ENCODE measurements at places on chromosomes 7 and 10.

GRCh38 chr10:104526188-104526587, 114.9 kb upstream of the SORCS3 start:
- DNase-seq, result no peak

- no peak for DNase-seq
Measured at GRCh38 chr10:112744181-112745096, 205.6 kb upstream of the TCF7L2 start.

DNA sequence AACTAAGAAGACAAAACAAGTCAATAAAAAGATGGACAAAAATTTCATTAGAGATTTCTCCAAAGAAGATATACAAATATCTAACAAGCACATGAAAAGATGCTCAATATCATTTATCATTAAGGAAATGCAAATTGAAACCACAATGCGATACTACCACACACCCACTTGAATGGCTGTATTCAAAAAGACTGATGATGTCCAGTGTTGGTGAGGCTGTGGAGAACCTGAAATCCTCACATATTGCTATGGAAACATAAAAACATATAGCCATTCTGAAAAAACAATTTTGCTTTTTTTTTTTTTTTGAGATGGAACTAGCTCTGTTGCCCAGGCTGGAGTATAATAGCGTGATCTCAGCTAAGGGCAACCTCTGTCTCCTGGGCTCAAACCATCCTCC, 124.1 kb upstream of the LAMB4 start:
- no peak for DNase-seq

DNA sequence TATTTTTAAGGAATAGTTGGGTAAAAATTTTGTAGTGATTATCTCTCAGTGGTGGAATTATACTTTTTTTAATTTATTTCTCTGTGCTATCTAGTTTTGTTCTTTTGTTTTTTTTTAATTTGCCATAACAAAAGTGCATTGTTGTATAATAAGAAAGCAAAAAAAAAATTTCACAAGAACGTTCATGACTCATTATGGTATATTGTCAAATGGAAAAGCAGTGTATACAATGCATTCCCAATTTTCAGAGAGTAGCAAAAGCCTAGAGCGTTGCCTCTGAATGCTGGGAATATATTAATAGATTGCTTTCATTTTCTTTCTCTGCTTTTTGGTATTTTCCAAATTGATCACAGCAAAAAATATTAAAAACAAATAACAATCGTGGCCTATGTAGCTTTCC, 46.3 kb upstream of the GPAM start:
- no peak for DNase-seq

DNA sequence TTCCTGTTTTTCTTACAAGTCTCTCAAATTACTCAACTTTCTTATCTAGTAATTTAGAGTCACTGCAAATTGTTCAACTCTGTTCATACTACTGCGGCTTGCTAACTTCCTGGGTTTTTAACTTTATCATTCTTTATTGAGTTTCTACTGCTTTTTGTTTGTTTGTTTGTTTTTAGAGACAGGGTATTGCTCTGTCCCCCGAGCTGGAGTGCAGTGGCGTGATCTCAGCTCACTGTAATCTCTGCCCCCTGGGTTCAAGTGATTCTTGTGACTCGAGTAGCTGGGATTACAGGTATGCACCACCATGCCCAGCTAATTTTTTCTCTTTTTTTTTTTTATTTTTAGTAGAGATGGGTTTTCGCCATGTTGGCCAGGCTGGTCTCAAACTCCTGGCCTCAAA, 182.9 kb downstream of the TSPAN12 start:
- no peak for DNase-seq

DNA sequence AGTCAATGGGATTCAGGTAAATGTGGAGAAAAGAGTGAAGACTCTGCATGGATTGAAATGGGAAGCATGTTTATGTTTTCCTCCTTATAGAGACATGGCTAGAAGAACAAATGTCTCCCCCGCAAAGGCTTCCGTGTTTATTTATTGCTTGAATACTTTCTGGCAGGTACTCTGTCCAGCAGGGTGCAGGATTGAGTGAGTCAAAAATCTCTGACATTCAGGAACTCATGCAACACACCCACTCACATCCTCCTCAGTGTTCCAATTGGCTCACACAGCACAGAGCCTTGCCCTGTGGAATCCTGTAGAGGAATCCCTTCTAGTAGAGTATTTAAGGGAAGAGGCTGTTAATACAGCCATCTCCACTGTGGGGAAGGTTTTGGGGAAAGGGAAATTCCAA, 290.3 kb upstream of the VWC2 start:
- no peak for DNase-seq

- DNase-seq, result no peak
Measured at GRCh38 chr10:78991187-78991586, 77.6 kb upstream of the ZMIZ1 start.

- DNase-seq, result no peak
Measured at GRCh38 chr10:131082201-131082850, 229.2 kb downstream of the TCERG1L start.

DNA sequence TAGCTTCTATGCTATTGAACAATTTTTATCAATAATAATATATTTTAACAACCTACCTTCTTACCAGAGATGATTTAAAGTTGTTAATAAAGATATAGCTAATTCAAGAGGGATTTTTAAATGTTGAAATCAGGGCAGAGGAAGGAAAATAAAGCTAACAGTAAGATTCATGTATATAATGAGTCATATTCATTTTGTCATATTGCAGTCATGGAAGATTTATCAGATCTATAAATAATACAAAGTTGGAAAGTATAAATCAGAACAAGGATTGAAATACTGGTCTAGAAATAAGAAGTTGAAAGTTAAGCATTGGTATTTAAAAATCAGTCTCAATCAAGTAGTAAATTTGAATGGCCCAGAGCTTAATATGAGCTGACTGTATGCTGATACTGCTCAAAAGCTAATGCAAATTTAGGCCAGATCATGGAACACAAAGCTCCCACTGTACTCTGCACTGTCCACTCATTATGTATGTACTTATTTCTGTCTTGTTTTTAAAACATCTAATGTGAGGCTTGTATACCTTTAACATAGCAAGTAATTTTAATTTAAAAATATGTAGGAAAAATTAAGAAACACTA, 196.9 kb downstream of the ZEB1 start:
- DNase-seq, result no peak

- no peak for DNase-seq
Measured at GRCh38 chr7:84665339-84665738, 470.8 kb upstream of the SEMA3A start.

GRCh38 chr10:1247598-1248261, 191.5 kb downstream of the WDR37 start:
- DNase-seq, result no peak

DNA sequence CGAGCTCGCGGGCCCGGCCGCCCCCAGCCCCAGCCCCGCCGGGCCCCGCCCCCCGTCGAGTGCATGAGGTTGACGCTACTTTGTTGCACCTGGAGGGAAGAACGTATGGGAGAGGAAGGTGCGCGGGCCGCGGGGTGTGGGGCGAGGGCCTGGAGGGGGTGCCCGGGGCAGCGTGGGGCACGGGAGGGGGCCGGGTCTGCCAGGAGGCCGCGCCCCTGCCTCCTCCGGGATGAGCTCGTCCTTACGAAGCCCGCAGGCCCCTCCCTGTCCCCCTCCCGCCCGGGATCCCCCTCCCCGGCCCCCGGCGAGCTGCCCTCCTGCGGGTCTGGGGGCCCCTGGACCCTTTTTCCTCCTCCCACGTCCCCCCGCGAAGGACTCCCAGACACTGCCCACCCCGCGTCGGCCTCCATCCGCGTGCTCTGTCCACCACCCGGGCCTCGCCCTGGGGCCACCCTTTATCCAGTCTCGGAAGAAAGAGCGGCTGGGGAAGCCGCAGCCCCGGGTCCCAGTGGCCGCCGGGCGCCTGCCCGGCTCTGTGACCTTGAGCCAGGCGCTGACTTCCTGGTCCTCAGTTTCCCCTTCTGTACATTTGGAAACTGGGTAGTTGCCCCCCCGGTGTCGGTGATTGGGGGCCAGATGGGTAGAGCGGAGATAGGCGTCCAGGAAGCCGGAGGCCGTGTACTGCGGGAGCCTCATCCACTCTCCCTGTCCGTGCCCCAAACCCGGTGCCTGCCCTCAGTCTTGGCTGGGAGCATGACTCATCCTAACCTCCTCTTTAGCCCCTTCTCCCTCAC, 521 bp downstream of the LIMK1 start:
- peak; percentile 80 for DNase-seq

GRCh38 chr7:106485031-106485551, 175.9 kb downstream of the CCDC71L start:
- DNase-seq, result peak; percentile 21

DNA sequence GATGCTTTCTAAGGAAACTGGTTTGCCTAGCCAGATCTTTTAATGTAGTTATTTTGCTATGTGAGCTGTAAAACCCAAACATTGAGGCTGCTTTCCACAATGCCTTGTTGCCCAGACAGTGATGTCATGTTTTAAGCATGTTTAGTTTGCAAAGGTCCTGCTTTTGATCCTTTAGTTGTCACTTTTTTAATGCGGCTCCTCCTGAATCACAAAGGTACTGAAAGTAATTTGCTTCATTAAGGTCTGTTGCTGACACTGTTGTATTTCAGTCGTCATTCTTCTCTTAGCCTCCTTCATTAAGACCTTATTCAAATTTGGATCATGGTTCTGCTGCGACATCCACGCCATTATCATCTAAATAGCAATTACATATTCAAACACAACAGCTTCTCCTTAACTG, 10.6 kb downstream of the RPA3 start:
- peak; percentile 58 for DNase-seq

DNA sequence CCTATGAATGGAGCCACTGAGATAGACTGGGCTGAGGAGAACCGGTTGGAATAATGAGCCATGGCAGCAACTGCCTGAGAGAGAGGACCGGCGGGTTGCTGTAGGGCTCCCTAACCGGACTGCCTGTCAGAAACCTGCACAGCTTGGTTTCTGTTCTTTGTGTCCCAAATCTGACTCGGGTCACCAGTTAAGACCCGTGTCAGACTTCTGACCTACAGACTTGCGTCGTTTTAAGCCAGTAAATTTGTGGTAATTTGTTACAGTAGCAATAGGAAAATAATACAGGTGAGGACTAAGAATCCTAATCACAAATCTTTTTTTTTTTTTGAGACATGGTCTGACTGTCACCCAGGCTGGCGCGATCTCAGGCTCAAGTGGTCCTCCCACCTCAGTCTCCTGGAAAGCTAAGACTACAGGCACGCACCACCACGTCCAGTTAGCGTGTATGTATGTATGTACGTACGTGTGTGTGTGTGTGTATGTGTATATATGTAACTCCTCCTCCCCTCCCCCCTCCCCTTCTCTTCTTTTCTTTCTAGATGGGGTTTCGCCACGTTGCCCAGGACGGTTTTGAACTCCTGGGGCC, 672 bp upstream of the DDX56 start:
- DNase-seq, result no peak

- no peak for DNase-seq
Measured at GRCh38 chr10:31574577-31574976, 255.6 kb downstream of the ZEB1 start.

- no peak for DNase-seq
Measured at GRCh38 chr7:81944058-81944457, 174.2 kb upstream of the HGF start.

- DNase-seq, result no peak
Measured at GRCh38 chr10:11274452-11274851, 256.8 kb downstream of the CELF2 start.

DNA sequence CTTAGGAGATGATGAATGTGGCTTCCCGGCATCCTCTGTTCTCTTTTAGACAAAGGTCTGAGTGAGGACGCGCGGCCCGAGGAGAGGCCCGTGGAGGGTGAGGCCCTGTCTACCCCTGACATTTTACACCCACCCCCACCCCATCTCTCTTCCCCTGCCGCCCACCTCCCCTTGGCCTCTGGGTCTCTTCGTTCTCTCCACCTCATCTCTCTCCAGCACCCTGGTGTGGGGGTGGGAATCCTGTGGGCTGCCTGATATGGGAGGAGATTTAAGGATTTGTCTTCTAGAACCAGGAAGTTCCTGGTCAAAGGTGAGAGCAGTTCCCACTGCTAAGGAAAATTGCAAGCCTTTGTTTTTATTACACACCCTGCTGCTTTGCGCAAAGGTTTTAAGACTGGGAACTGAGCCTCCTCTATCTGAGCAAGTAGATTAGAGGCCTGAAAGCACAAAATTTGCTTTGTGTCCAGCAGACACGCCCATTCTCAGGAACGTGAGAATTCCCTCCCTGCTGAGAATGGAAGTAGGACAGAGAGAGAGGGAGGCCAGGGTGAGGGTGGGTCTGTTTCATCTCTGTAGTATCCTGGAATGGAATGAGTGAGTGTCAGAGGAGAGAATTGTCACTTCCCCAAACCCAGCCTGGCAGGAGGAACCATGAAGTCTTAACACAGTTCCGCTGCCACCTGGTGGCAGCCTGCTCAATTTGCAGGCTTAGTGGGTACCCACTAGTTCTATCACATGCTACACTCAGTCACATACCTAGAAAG, 91.2 kb downstream of the GTF2IRD1 start:
- peak; percentile 31 for DNase-seq

DNA sequence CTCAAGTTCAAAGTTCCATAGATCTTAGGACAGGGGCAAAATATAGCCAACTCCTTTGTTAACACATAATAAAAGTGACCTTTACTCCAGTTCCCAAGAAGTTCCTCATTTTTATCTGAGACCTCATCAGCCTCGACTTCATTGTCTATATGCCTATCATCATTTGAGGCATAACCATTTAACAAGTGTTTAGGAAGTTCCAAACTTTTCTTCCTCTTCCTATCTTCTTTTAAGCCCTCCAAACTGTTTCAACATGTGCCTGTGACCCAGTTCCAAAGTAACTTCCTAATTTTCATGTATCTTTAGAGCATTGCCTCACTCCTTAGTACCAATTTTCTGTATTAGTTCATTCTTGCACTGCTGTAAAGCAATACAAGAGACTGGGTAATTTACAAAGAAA, 569.1 kb downstream of the ANKRD7 start:
- no peak for DNase-seq

DNA sequence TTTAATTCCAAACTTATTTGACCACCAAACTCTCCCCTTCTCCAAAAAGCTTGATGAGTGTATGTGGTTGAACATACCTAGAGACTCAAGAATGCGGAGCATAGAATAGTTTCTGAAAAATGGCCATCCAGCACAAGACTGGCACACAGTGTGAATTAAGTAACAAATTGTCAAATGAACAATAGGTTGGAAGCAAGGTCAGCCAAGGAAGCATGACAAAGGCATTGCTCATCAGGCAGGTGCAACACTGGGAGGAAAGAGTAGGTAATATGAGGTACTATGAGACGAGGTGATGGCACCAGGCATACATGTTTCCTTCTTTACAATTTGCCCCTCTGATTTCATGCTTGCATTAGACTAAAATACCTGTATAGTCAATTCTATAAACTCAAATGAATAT, 73.7 kb downstream of the DKK1 start:
- DNase-seq, result no peak

DNA sequence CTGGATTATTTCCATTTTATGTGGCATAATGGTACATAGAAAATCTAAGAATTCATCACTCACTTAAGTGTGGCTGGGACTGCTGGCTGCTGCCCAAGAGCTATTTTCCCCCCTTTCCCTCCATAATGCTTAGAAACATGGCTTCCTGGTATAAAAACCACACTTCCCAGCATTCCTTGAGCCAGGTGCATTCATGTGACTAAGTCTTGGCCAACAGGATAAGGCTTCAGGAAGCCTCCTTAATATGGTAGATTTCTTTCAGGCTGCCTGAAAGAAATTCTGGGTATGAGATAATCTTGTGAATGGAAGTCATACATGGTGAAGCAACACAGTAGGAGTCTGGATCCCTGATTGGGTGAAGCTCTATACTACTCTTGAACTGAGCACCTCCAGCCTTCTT, 178.0 kb downstream of the JAZF1 start:
- no peak for DNase-seq

GRCh38 chr10:21514818-21515351, 10.6 kb downstream of the SKIDA1 start:
- DNase-seq, result peak; percentile 84
